ENCODE measurements at places on chromosomes 6 and 20. TPM values are rescaled to one million over a fixed set of nuclear protein-coding genes. Genes with fewer than 3 reads are reported as not detected.

DNA sequence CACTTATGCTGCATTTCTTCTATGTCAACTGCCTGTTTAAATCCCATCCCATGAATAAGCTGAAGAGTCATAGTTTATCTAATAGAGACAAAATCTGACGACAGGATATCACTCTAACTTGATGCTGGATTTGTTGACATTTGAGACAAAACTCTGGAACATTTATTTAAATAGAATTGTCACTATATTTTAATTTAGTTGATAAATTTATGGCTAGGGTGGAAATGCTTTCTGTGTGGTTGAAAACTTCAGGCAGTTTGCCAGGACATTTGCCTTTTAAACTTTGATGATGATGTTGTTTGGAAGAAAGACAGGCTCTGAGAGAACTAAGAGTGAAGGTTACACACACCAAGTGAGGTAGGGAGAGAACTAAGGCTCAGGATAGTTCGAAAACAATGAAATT lies 68.1 kb downstream of the GJA1 start:
- H3K27ac ChIP-seq = no peak overlapping the region
- H3K36me3 ChIP-seq = no peaks in the 10 kb centered on the region
- no peak for DNase-seq
- no peak overlapping the region for H3K4me3 ChIP-seq
- H3K27me3 ChIP-seq = no peaks in the 10 kb centered on the region

- H3K36me3 ChIP-seq = no peaks in the 10 kb centered on the region
- H3K4me1 ChIP-seq = peaks cover 12% of the 10 kb centered on the region
- no peak overlapping the region for H3K27ac ChIP-seq
- no peak for DNase-seq
Observed at GRCh38 chr6:37619641-37620040, 78.0 kb downstream of the MDGA1 start.

- H3K4me3 ChIP-seq = no peak overlapping the region
Observed at GRCh38 chr6:15776458-15776980, 113.7 kb upstream of the DTNBP1 start.

- peaks cover 62% of the 10 kb centered on the region for H3K4me1 ChIP-seq
- peak overlapping the region; percentile 58 for H3K4me3 ChIP-seq
- no peak for DNase-seq
- H3K27me3 ChIP-seq = no peaks in the 10 kb centered on the region
Observed at GRCh38 chr6:18596531-18596835, 209.3 kb downstream of the RNF144B start.

DNA sequence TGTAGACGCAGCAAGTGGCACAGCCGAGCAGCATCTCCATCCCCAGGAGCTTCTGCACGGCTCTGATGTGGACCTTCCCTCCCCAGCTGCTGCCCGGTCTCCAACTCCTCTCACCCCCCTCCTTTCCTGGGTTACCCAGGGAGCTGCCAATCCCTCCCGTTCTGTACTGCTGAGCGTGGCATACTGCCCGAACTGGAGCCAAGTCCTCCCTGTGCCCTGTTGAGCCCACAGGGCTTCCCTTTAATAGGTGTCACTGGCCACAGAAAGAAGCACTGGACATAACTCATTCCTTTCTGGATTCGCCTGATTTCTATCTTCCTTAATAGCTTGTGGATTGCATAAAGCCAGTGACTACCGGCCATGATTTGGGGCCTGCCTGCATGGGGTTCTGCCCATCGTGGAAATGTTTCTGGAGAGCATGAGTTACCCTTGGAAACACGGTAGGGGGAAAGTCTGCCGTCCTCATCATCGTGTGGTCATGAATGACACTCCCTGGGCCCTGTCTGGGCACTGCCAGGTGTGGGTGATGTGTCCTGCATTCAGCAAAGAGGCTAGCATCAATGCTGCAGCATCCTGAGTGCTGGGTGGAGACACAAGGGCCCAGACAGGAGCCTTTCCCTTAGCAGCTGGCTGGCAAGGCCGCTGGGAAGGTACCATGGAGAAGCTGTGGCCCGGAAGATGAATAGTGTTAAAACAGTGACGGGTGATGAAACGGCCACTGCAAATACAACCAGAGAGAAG lies 189.7 kb downstream of the SYNDIG1 start:
- peak overlapping the region; percentile 36 for H3K27ac ChIP-seq
- no peaks in the 10 kb centered on the region for H3K27me3 ChIP-seq
- no peaks in the 10 kb centered on the region for H3K36me3 ChIP-seq
- no peak overlapping the region for H3K4me3 ChIP-seq

DNA sequence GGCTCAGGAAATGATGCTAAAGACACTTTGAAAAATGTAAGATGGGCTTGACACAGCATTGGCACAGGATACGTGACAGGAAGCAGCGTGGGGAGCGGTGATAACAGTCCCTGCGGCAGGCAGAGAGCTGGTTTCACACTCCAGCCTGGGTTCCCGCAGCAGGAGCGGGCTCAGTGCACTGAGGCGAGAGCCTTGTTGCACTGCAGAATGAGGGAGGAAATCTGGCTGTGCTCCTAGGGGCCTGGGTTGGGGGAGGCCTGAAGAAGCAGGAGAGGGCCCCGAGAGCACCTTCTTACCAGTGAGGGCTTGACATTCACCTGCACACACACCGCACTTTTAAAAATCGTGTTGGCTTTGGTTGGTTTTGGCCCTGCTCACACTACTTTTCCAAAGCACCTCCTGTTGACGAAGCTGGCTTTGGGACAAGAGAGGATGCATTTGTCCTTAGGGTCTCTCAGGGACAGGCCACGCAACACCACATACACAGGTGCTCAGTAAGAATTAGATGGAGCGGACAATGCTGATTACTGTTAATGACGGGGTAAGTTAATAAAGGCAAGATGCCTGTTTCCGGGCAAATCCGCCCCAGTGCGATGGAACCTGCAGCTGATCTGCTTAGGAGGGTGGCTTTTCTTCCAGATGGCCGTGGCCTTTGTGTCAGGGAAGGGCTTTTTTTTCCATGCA lies 49.4 kb upstream of the ARMC2 start:
- H3K36me3 ChIP-seq = no peaks in the 10 kb centered on the region
- H3K4me1 ChIP-seq = peaks cover 27% of the 10 kb centered on the region
- no peak overlapping the region for H3K4me3 ChIP-seq
- no peak overlapping the region for H3K27ac ChIP-seq

- H3K4me3 ChIP-seq = peak overlapping the region; percentile 94
- peaks cover 3% of the 10 kb centered on the region for H3K36me3 ChIP-seq
- H3K27me3 ChIP-seq = peaks cover 5% of the 10 kb centered on the region
- H3K27ac ChIP-seq = no peak overlapping the region
- H3K4me1 ChIP-seq = peaks cover 40% of the 10 kb centered on the region
- no peak for DNase-seq
Observed at GRCh38 chr6:25280344-25281074, 1.3 kb downstream of the CARMIL1 start.

GRCh38 chr20:46963196-46963529 lies 68.5 kb downstream of the EYA2 start:
- H3K36me3 ChIP-seq = no peaks in the 10 kb centered on the region
- no peak for DNase-seq
- no peaks in the 10 kb centered on the region for H3K27me3 ChIP-seq
- peak overlapping the region; percentile 5 for H3K27ac ChIP-seq

- no peak overlapping the region for H3K27ac ChIP-seq
- H3K4me1 ChIP-seq = peaks cover 5% of the 10 kb centered on the region
- H3K4me3 ChIP-seq = no peak overlapping the region
- H3K36me3 ChIP-seq = no peaks in the 10 kb centered on the region
Observed at GRCh38 chr20:51750037-51750769, 18.0 kb downstream of the ATP9A start.

DNA sequence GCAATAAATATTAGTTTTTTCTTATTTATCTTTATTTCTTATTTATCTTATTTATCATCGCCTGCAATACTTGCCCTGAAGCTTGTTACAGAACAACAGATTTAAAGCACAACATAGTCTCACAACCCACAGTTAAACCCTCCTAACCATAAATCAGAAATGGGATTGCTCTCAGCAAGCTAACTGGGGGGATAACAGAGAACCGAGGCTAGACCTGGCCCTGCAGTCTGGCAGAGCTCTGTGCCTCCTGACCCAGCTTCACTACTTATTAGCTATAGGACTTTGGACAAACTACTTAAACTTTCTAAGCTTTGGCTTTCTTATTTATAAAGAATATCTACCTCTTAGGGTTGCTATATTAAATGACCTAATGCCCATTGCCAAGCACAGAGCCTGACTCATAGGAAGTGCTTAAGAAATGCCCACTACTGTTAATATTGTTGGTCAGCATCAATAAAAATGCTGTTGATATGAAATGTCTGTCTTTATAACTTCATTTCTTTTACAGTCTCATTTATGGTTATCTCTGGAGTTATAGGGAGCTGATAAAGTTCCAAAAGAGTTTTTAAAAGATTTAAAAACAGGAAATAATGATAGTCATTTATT lies 87.9 kb upstream of the BEND6 start:
- H3K27ac ChIP-seq = no peak overlapping the region
- H3K4me3 ChIP-seq = no peak overlapping the region
- DNase-seq = no peak
- peaks cover 8% of the 10 kb centered on the region for H3K4me1 ChIP-seq
- no peaks in the 10 kb centered on the region for H3K27me3 ChIP-seq

GRCh38 chr20:57393321-57394120 lies 2.3 kb downstream of the RBM38 start:
- peaks cover 3% of the 10 kb centered on the region for H3K36me3 ChIP-seq
- H3K4me1 ChIP-seq = peaks cover 63% of the 10 kb centered on the region
- no peak for DNase-seq
- no peak overlapping the region for H3K27ac ChIP-seq
- H3K27me3 ChIP-seq = peaks cover 6% of the 10 kb centered on the region

DNA sequence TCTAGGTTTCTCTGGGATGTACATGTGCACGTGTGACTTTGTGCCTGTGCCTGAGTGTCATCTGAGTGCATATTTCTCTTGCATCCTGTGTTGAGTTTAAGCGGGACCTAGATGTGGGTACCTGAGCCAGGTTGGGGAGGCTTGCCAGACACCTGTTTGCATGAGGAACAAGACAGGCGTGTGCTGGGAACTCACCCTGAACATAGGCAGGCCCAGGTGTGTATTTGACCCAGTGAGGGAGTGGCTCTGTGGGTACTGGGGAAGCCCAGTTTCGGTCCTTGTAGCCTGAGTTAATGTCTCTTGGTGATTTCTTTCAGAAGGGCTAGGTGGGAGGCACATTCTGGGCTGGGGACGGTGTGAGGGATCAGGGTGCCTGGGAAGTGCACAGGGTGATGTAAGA lies 98.6 kb downstream of the TMEM170B start:
- no peaks in the 10 kb centered on the region for H3K27me3 ChIP-seq
- H3K36me3 ChIP-seq = no peaks in the 10 kb centered on the region
- H3K4me3 ChIP-seq = no peak overlapping the region
- peaks cover 7% of the 10 kb centered on the region for H3K4me1 ChIP-seq

DNA sequence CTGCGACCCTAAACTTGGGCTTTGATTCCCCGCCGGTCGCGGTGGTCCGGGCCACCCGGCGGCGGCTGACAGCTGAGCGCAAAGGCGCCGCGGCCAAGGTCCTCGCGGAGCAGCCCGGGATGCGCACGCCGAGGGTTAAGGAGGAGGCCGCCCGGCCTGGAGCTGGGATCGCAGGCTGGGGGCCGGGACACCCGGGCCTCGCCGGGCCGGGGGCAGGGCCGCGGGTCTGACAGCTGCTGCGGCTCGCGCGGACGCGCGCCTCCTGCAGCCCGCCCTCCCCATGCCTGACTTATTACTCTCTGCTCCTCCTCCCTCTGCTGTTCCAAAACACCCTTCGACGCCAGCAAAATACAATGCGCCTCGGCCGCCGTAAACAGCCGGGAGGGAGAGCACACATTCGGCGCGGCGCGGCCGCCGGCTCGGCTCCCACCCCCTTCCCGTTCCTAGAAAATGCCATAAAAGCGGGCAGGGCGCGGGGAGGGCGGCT lies 746 bp downstream of the BACH2 start:
- DNase-seq = peak; percentile 47
- peaks cover 22% of the 10 kb centered on the region for H3K27me3 ChIP-seq
- H3K4me1 ChIP-seq = peaks cover 38% of the 10 kb centered on the region
- no peaks in the 10 kb centered on the region for H3K36me3 ChIP-seq
- H3K27ac ChIP-seq = no peak overlapping the region

GRCh38 chr6:10884245-10884972 lies 2.4 kb upstream of the SYCP2L start:
- H3K4me3 ChIP-seq = peak overlapping the region; percentile 52
- no peak overlapping the region for H3K27ac ChIP-seq
- DNase-seq = no peak
- H3K4me1 ChIP-seq = peaks cover 25% of the 10 kb centered on the region
- peaks cover 85% of the 10 kb centered on the region for H3K27me3 ChIP-seq

GRCh38 chr6:51062166-51062722 lies 243.6 kb downstream of the TFAP2B start:
- no peaks in the 10 kb centered on the region for H3K4me1 ChIP-seq
- H3K27ac ChIP-seq = no peak overlapping the region
- DNase-seq = no peak
- H3K27me3 ChIP-seq = no peaks in the 10 kb centered on the region
- H3K36me3 ChIP-seq = no peaks in the 10 kb centered on the region
- H3K4me3 ChIP-seq = no peak overlapping the region

GRCh38 chr6:63793465-63794137 lies 158.0 kb downstream of the PHF3 start:
- no peaks in the 10 kb centered on the region for H3K4me1 ChIP-seq
- no peak overlapping the region for H3K4me3 ChIP-seq
- no peaks in the 10 kb centered on the region for H3K36me3 ChIP-seq

GRCh38 chr6:41967312-41968287 lies 26.0 kb upstream of the CCND3 start:
- no peak for DNase-seq
- no peak overlapping the region for H3K4me3 ChIP-seq
- no peaks in the 10 kb centered on the region for H3K27me3 ChIP-seq
- no peaks in the 10 kb centered on the region for H3K36me3 ChIP-seq
- peak overlapping the region; percentile 87 for H3K27ac ChIP-seq

DNA sequence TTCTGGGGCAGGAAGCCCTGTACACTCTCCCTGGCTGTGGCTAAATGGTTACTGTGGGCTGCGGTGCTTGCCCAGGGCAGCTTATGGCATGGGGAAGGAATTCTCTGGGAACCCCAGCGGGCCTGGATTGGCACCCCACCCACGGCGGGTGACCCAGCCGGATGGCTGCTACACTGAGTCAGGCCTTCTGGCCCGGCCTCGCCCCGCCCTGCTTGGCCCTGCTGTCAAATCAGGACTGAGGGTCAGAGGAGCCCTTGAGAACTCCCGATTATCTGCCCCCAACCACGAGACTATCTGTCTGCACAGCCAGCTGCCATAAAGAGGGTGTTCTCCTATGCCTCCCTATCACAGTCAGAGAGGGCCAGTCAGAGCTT lies 7.3 kb upstream of the ITPR3 start:
- peaks cover 46% of the 10 kb centered on the region for H3K4me1 ChIP-seq
- H3K4me3 ChIP-seq = no peak overlapping the region
- H3K27ac ChIP-seq = no peak overlapping the region
- H3K27me3 ChIP-seq = peaks cover 6% of the 10 kb centered on the region
- H3K36me3 ChIP-seq = no peaks in the 10 kb centered on the region
- DNase-seq = no peak

- H3K36me3 ChIP-seq = no peaks in the 10 kb centered on the region
- H3K27me3 ChIP-seq = no peaks in the 10 kb centered on the region
- DNase-seq = no peak
Observed at GRCh38 chr6:11146117-11146826, 34.7 kb upstream of the ERVFRD-1 start.

OPN5 gene
- total RNA-seq = not detected

HLA-DMA gene
- 1.7 TPM for total RNA-seq

SLC4A11 gene
- total RNA-seq = 0.55 TPM

LGSN gene
- total RNA-seq = not detected

CABLES2 gene
- 25.2 TPM for total RNA-seq

EYS gene
- total RNA-seq = 0.40 TPM

SRSF12 gene
- 21.9 TPM for total RNA-seq

LRRC73 gene
- 2.1 TPM for total RNA-seq

PSMB1 gene
- 175 TPM for total RNA-seq

CLPSL1 gene
- total RNA-seq = not detected

MMP24 gene
- total RNA-seq = 2.9 TPM

ABHD16B gene
- total RNA-seq = not detected

SMOC2 gene
- total RNA-seq = 0.14 TPM

ZC3H12D gene
- 0.14 TPM for total RNA-seq

MAFB gene
- 1.6 TPM for total RNA-seq

GPR63 gene
- 6.0 TPM for total RNA-seq

PTCHD4 gene
- 1.4 TPM for total RNA-seq
